ENCODE measurements at places on chromosomes 1 and 21. TPM values are rescaled to one million over a fixed set of nuclear protein-coding genes. Genes with fewer than 3 reads are reported as not detected.

Gene CCDC30
- 27.0 TPM for polyA plus RNA-seq

Gene TTC24
- 2.2 TPM for polyA plus RNA-seq

Gene SEMA4A
- polyA plus RNA-seq, result 21.3 TPM

Gene NBPF3
- 21.7 TPM for polyA plus RNA-seq

Gene SFN
- 0.73 TPM for polyA plus RNA-seq

Gene ZP4
- not detected for polyA plus RNA-seq

Gene CHODL
- polyA plus RNA-seq, result 34.2 TPM

Gene BLACAT1
- 3.8 TPM for polyA plus RNA-seq

Gene KIF14
- polyA plus RNA-seq, result 7.6 TPM

Gene GNAI3
- polyA plus RNA-seq, result 10.9 TPM

Gene FAM151A
- polyA plus RNA-seq, result 39.5 TPM

Gene TFF3
- polyA plus RNA-seq, result 6.7 TPM

Gene OR2G6
- polyA plus RNA-seq, result not detected
